RWPE1 (cell line): ENCODE measurements at places on chromosomes 5 and 9.

DNA sequence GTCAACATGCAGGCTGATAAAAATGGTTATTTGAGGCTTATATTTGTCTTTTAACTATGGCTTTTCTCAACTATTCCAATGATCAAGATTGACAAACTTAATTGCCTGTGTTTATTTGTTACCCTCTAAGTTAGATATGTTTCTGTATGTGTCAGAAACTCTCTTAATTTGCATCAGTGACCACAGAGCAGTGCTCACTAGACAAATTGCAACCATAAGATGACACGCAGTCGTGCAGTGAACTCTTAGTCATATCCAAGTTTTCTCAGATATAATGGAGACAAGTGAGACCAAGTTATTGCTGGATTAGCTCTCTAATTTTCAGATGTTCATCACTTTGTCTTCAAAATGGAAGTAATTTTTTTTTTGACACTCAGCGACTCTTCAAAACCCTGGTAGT lies 342.2 kb upstream of the RFX3 start:
- DNase-seq: no peak

- no peak for DNase-seq
Observed at GRCh38 chr5:83503662-83504061, 32.1 kb downstream of the VCAN start.

DNA sequence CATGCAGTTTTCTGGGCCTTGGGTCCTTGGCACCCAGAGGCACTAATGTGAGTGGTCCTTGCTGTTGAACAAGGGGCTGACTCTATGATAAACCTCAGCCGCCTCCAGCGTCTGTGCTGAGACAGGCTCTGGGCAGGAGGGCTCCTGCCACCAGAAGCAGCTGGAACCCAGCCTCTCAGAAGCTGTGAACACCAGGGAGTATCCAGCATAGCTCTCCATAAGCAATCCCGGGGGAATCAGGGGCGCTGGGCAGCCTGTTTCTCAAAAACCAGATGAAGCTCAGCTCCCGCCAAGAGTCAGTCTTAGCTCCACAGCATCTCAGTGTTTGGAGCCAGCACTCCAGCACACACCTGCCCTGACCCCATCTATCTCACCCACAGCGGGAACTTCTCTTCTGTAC lies 170.2 kb downstream of the HSPA4 start:
- DNase-seq: no peak

- DNase-seq: no peak
Observed at GRCh38 chr9:4020038-4020754, 279.7 kb downstream of the GLIS3 start.

DNA sequence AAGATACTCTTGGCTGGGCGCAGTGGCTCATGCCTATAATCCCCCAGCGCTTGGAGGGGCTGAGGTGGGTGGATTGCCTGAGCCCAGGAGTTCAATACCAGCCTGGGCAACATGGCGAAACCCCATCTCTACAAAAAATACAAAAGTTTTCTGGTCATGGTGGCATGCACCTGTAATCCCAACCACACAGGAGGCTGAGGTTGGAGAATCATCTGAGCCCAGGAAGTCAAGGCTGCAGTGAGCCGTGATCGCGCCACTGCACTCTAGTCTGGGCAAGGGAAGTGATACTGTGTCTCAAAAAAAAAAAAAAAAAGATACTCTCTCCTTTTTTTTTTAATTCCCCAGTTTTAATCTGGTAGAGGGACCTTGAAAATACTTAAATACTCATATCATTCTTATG lies 15.0 kb downstream of the ANKRD33B start:
- no peak for DNase-seq

DNA sequence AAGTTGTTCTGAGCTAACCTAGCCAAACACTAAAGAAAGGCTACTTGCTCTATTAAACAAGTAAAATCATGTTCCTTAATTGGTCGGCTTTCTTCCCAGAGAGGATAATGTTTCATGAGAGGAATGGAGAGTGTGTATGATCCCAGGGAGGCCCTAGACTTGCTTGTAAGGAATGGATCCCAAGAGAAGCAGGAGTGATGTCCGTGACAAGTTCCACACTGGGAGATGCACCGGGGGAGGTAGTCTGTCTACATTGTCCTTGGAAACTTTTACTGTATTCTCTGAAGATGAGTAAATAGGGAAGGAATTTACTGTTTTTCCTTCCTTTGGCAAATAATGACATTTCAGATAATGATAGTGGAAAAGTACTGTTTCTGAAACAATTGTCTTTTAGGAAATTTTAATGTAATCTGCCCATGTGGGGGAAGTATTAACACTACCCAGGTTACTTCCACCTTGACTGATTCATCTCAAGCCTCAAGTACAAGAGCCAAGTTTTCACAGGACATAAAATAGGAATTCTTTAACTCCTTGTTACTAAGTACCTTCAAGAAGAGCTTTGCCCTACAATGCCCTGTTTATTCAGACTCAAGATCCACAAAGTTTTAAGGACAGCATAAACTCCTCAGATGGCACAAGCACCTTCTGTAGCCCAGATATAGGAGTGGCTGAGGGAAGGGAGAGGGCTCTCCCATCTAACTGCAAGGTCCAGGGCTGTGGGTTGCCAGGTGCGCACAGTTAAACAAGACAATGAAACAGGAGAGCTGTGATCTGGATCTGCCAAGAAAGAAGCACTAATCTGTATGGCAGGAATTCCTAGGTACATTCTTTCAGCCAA lies 152.1 kb downstream of the GNA14 start:
- peak; percentile 34 for DNase-seq

GRCh38 chr9:40927260-40927631 lies 201.2 kb downstream of the FOXD4L6 start:
- DNase-seq: no peak
